ENCODE measurements at places on chromosomes 2 and 18.
A peak's percentile ranks its signal among the peaks of the same experiment; 100 is the strongest.

GRCh38 chr2:203453858-203454451 is 81.1 kb downstream of the RAPH1 start:
- H3K27me3 ChIP-seq: no peaks in the 10 kb centered on the region
- H3K27ac ChIP-seq: no peak overlapping the region
- H3K4me1 ChIP-seq: no peaks in the 10 kb centered on the region
- peak; percentile 67 for DNase-seq
- H3K4me3 ChIP-seq: no peak overlapping the region
- peaks cover 15% of the 10 kb centered on the region for H3K36me3 ChIP-seq

GRCh38 chr18:52489396-52490306 is 149.7 kb downstream of the DCC start:
- no peak overlapping the region for H3K27ac ChIP-seq
- no peaks in the 10 kb centered on the region for H3K27me3 ChIP-seq
- no peaks in the 10 kb centered on the region for H3K4me1 ChIP-seq
- H3K4me3 ChIP-seq: no peak overlapping the region

DNA sequence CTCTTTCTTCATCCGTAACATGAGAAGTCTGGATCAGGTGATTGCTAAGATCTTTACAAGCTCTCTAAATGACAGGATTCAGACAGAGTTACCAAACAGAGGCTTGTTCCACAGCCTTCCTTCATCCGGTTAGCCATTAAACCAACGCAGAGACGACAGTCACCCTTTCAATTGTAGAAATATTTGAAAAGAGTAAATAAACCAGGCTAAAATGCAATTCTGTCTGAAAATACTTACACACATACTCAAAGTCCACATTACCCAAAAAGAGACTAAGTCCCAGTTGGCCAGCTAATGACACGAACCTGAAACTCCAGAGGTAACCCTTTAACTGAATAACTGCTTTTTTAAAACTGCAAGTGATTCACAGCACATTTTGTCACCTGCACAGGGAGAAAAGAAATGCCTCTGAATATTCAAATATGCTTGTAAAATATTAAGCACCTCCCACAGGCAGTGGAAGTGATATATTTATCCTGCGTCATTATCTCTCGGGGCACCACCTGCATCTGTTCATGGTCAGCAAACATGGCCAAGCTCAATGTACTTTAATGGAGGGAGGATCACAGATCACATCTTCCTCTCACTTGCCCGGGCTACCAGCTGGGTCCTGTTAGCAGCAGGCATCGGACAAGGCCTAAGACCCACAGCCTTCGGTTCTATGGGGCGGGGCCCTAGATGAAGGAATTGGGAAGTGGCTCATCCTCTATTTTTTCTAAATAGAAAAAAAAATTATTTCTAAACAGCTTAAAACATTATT is 38.8 kb upstream of the DNER start:
- no peaks in the 10 kb centered on the region for H3K36me3 ChIP-seq
- H3K4me3 ChIP-seq: no peak overlapping the region
- H3K27ac ChIP-seq: no peak overlapping the region
- no peaks in the 10 kb centered on the region for H3K4me1 ChIP-seq
- H3K27me3 ChIP-seq: no peaks in the 10 kb centered on the region

DNA sequence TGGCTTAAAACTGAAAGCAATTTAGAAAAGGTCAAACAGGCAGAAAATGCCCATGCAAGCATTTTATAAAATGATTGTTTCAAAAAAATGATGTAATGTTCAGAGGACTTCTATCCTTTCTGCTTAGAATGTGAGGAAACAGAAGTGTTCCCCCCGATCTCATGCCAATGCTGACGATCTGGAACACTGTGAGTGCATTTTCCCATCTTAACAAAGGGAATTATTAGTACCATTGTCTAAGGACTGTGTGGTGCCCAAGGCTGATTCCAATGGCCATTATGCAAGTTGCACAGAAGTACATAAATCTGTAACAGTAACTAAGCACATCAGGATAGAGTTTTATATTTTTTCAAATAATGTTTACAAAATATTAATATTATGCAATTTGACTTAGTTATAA is 185.3 kb downstream of the MYT1L start:
- H3K27me3 ChIP-seq: no peaks in the 10 kb centered on the region
- no peak overlapping the region for H3K27ac ChIP-seq
- H3K4me3 ChIP-seq: no peak overlapping the region
- no peaks in the 10 kb centered on the region for H3K36me3 ChIP-seq
- H3K4me1 ChIP-seq: no peaks in the 10 kb centered on the region
- no peak for DNase-seq

DNA sequence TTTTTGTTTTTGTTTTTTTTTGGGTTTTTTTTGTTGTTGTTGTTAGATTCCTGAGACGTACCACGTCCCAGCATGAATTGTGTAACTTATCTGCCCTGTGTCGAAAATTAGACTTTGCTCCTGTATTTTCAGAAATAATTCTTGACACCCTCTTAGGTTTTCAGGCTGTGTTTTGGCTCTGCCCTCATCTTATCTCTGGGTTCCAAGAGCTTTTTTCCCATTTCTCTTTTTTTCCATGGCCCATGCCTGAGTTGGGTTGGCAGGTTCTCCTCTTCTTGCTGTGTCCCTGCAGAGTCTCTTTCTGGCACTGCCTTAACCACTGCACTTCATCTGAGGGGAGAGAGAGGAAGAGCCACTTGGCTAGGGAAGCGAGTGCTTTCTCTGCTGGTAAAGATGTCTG is 42.4 kb downstream of the CTIF start:
- H3K27ac ChIP-seq: no peak overlapping the region
- no peak for DNase-seq
- no peaks in the 10 kb centered on the region for H3K4me1 ChIP-seq
- H3K27me3 ChIP-seq: no peaks in the 10 kb centered on the region
- H3K36me3 ChIP-seq: no peaks in the 10 kb centered on the region

GRCh38 chr18:45652303-45653080 is 37.2 kb downstream of the SLC14A2 start:
- no peak overlapping the region for H3K4me3 ChIP-seq
- peaks cover 2% of the 10 kb centered on the region for H3K27me3 ChIP-seq
- peaks cover 2% of the 10 kb centered on the region for H3K4me1 ChIP-seq

DNA sequence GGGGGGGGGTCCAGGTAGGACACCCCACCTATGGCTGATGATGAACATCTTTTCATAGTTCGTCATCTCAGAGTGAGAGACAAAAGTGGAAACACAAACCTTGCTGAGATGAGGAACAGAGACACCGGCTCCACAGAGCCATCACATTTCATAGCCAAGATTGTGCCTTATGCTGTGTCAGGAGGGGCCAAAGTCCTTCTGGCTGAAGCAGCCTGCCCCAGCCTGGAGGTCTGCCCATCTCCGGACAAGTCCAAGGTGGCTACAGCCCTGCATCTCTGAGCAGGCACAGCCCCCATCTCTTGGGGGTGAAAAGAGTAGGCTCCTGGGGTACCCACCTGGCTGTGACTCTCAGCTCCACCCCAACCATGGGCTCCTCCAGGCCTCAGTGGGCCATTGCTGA is 70.3 kb downstream of the ZBTB7C start:
- no peak overlapping the region for H3K27ac ChIP-seq
- H3K36me3 ChIP-seq: no peaks in the 10 kb centered on the region
- DNase-seq: no peak
- no peaks in the 10 kb centered on the region for H3K27me3 ChIP-seq
- no peak overlapping the region for H3K4me3 ChIP-seq

GRCh38 chr18:63206433-63207142 is 113.0 kb downstream of the BCL2 start:
- H3K4me1 ChIP-seq: no peaks in the 10 kb centered on the region
- H3K36me3 ChIP-seq: no peaks in the 10 kb centered on the region
- H3K27me3 ChIP-seq: no peaks in the 10 kb centered on the region
- no peak overlapping the region for H3K27ac ChIP-seq
- no peak for DNase-seq

DNA sequence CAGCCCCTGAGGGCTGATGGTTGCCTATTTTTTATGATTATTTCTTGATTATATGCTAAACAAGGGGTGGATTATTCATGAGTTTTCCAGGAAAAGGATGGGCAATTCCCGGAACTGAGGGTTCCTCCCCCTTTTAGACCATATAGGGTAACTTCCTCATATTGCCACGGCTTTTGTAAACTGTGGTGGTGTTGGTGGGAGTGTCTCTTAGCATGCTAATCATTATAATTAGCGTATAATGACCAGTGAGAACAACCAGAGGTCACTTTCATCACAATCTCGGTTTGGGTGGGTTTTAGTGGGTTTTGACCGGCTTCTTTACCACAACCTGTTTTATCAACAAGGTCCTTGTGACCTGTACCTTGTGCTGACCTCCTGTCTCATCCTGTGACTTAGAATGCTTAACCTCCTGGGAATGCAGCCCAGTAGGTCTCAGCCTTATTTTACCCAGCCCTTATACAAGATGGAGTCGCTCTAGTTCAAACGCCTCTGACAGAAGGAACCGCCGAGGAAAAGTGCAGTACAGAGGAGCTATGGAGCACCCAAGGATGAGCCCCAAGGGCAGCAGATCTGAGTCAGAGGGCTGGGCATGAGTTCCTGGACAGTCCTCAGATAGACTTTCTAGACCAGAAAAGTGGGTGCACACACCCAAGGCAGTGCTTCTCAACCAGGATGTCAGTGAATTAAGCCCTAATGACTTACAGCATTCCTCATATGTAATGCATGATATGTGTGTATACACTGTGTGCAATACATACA is 37.1 kb upstream of the ASAP2 start:
- H3K36me3 ChIP-seq: no peaks in the 10 kb centered on the region
- no peaks in the 10 kb centered on the region for H3K4me1 ChIP-seq
- DNase-seq: no peak
- no peak overlapping the region for H3K27ac ChIP-seq

GRCh38 chr2:152413228-152414030 is 78.5 kb downstream of the FMNL2 start:
- peaks cover 23% of the 10 kb centered on the region for H3K4me1 ChIP-seq
- no peaks in the 10 kb centered on the region for H3K36me3 ChIP-seq
- H3K4me3 ChIP-seq: no peak overlapping the region
- DNase-seq: peak; percentile 46
- no peaks in the 10 kb centered on the region for H3K27me3 ChIP-seq

GRCh38 chr18:39486268-39486667 is 1920.7 kb upstream of the CELF4 start:
- no peaks in the 10 kb centered on the region for H3K4me1 ChIP-seq
- DNase-seq: no peak
- no peaks in the 10 kb centered on the region for H3K27me3 ChIP-seq
- no peak overlapping the region for H3K27ac ChIP-seq
- no peaks in the 10 kb centered on the region for H3K36me3 ChIP-seq

GRCh38 chr2:58064086-58064485 is 17.5 kb downstream of the VRK2 start:
- H3K36me3 ChIP-seq: no peaks in the 10 kb centered on the region
- DNase-seq: no peak
- H3K27ac ChIP-seq: no peak overlapping the region
- H3K4me1 ChIP-seq: peaks cover 6% of the 10 kb centered on the region
- no peaks in the 10 kb centered on the region for H3K27me3 ChIP-seq

DNA sequence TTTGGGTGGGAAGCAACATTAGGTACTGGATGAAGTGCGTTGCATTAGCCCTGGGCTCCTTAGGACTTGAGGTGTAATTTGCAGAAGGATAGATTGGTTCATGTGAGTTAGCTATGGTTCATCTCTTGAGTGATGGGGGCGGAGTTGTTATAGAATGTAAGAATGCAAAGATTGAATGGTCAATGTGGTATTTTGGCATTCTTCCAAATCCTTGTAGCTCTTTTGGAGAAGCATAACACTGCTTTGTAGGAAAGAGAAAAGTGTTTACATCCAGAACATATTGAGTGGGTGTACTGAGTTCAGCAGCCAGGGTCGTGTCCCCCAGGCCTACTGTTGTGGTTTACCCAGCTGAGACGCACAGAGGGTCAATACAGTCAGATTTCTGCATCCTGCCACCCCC is 173.5 kb downstream of the FMNL2 start:
- DNase-seq: peak; percentile 83
- no peak overlapping the region for H3K27ac ChIP-seq
- peaks cover 44% of the 10 kb centered on the region for H3K4me1 ChIP-seq
- H3K36me3 ChIP-seq: no peaks in the 10 kb centered on the region
- no peaks in the 10 kb centered on the region for H3K27me3 ChIP-seq
- H3K4me3 ChIP-seq: no peak overlapping the region

DNA sequence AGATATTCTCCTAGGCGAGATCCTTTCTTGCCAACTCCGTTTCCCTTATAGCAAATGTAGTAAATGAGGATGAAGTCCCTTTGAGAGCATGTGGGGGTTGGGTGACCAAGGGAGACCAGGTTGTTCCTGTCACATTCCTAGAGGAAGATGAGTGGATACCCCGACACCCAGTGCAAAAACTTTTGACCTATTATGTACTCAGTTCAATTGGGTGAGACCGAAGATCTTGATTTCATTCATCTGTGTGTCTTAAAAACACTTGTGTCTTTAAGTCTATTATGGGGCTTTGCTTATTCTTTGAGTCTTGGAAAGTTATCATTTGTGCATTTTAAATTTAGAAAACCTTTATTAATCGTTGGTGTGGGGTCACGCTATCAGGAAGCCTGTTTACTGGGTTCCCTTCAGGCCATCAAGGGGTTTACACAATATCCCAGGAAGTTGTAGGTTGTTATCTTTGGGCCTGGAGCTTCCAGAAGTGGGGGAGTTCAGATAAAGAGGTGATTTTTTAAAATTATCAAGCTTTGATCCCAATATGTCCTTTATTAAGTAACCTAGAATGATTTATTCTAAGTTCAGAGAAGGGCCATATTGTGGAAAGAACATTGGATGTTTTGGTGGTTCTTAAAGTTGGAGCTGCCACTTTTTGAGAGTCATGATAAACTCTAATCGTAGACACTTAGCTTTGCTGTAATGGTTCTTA is 2.8 kb downstream of the RHOB start:
- peak overlapping the region; percentile 96 for H3K4me3 ChIP-seq
- H3K4me1 ChIP-seq: peaks cover 14% of the 10 kb centered on the region
- peaks cover 15% of the 10 kb centered on the region for H3K36me3 ChIP-seq
- DNase-seq: peak; percentile 69
- H3K27me3 ChIP-seq: no peaks in the 10 kb centered on the region

DNA sequence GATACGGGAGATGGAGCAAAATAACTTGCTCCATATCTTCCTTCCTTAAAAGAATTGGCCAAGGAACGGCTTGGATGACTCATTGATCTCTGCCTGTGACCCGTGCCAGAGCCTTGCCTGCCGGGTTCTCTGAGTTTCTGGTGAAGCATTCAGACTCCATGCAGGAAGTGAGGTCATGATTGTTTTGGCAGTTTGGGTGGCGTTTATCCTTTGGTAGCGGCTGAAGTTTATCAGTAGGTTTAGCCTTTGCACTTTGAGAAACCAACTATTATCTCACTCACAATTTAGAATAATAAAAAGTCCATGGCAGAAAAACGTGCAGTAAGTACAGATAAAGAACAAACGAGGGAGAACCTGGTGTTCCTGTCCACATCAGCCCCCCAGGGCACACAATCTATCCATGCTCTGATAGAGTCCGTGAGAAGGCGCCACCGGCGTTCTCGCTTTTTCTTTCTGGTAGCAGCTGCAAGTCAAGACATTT is 15.0 kb upstream of the CTAGE1 start:
- peak; percentile 93 for DNase-seq
- H3K27me3 ChIP-seq: no peaks in the 10 kb centered on the region
- no peaks in the 10 kb centered on the region for H3K36me3 ChIP-seq
- peaks cover 25% of the 10 kb centered on the region for H3K4me1 ChIP-seq

- no peaks in the 10 kb centered on the region for H3K36me3 ChIP-seq
- no peak overlapping the region for H3K4me3 ChIP-seq
Measured at GRCh38 chr2:155412598-155412997, 714.1 kb downstream of the KCNJ3 start.

GRCh38 chr2:177930916-177931315 is 141.7 kb downstream of the PDE11A start:
- no peak for DNase-seq
- H3K36me3 ChIP-seq: no peaks in the 10 kb centered on the region
- H3K4me1 ChIP-seq: no peaks in the 10 kb centered on the region
- no peaks in the 10 kb centered on the region for H3K27me3 ChIP-seq
- no peak overlapping the region for H3K27ac ChIP-seq

Measured in endothelial cell of umbilical vein (primary cell).